Heart right ventricle (tissue), 16 donors: ENCODE measurements at places on chromosomes 13 and 19. TPM values are rescaled to one million over a fixed set of nuclear protein-coding genes. Genes with fewer than 3 reads are reported as not detected.

DNA sequence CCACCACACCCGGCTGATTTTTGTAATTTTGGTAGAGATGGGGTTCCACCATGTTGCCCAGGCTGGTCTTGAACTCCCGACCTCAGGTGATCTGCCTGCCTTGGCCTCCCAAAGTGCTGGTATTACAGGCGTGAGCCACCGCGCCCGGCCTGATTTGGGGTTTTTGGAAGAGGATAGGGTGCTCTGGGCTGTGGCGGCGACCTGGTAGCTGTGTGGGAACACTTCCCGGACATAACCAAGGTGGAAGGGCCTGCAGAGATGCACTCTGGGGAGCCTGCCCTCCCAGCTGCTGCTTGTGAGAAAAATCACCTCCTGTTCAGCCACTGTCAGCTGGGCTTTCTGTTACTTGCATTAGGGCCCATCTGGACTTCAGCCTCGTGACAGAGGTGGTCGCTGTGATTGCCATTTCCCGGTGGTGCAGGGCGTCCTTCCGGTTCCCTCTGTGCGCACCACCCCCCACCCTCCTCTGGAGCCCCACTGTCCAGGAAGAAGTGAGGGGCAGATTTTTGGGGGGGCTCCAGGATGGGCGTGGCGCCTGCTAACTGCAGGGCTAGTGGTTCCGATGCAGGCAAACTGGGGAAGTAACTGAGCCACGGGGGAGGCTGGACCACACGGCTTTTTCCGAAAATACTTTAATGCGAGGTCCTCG, 7.5 kb downstream of the IL4I1 start:
- no peak overlapping the region for H3K27ac ChIP-seq
- no peak overlapping the region for H3K4me3 ChIP-seq
- peaks cover 36% of the 10 kb centered on the region for H3K36me3 ChIP-seq
- H3K27me3 ChIP-seq = peaks cover 8% of the 10 kb centered on the region

DNA sequence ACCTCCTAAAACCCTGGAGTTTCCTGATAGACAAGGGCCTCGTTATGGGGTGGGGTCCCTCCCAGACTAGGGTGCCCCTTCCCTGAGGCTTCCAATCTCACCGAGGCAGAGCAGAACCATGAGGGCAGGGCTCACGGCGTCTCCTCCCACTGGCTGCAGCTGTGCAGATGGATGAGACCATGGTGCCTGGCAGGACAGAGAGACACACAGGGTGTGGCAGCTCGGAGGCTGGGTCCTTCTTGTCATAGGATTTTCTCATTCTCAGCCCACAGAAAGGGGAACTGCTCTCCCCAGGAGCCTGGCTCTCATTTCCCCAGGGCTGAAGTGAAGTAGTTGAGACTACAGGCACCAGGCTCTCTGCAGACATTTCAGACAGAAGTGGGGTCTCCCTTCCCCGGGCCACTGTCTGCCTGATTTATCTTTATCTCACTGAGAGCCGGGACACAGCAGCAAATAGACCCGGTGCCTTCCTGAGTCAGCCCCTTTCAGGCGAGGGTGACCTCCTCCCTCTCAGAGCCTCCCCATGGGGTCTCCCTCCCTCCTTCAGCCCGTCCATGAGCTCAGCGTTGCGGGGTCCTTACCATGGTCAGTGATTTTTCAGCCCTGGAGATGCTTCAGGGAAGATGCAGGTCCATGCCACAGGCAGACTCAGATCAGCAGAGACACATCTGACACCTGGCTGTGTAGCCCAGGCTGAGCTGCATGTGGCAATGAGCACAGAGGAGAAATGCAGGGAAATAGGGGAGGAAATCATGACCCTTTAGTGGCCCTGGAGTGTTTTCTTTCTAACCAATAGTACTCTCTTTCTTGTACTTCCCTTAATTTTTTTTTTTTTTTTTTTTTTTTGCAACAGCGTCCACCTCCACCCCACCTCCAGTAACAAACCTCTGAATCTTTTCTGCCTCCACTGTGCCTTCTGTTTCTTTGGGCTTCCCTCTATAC, at the start of gene LILRA5:
TSS of gene LILRA5 (minus strand) at position 731 of the 942 bp plus-strand sequence. CDS start at position 584, 147 bp downstream.
- peaks cover 25% of the 10 kb centered on the region for H3K27me3 ChIP-seq
- no peak within 1 kb of the TSS for H3K4me3 ChIP-seq
- H3K36me3 ChIP-seq = no peaks in the 10 kb centered on the region

Gene RFPL4A
- not detected for total RNA-seq

Gene RGS9BP
- 4.7 TPM for total RNA-seq

GRCh38 chr19:46487802-46488445, 7.7 kb downstream of the PNMA8B start:
- H3K4me3 ChIP-seq = peak overlapping the region; percentile 30
- no peak overlapping the region for H3K27ac ChIP-seq
- no peaks in the 10 kb centered on the region for H3K36me3 ChIP-seq
- peak; percentile 82 for DNase-seq
- peaks cover 61% of the 10 kb centered on the region for H3K27me3 ChIP-seq
- H3K4me1 ChIP-seq = peaks cover 9% of the 10 kb centered on the region

Gene MYO16
- total RNA-seq = 1.2 TPM

GRCh38 chr19:31541396-31541795, 192.2 kb upstream of the TSHZ3 start:
- no peaks in the 10 kb centered on the region for H3K4me1 ChIP-seq
- no peak for DNase-seq
- H3K27ac ChIP-seq = no peak overlapping the region

Gene TBXA2R
- 3.9 TPM for total RNA-seq

Gene KASH5
- not detected for total RNA-seq

Gene CEACAM16
- not detected for total RNA-seq

DNA sequence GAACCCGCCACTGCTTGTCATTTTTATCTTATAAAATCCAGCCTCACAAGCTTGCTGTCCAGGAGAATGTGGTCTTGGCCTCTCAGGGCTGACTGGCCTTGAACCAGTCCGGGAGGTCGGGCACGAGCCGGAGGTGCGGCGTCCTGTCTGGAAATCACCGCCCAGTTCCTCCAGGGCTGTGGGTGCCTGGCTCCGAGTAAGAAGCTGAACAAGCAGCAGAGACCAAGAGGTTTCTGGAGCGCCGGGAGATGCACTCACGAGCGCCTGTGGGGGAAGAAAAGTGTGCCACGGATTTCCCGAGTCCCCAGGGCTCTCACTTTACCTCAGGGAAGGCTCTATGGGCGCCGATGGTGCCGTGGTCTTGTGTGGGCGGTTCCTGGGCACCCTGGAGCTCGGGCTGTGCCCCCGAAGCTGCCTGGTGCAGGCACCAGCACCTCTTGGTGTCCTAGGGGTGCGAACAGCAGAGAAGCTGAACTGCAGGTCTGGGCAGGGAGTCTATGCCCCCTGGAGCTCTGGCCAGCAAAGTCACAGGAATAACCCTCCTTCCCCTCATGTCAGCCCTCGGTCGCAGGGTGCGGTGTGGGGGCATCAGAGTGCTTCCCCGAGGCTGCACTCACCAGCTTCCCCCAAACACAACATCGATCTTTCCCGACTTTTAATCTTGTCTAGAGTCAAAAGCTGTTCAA, 50.0 kb downstream of the GAS6 start:
- no peak for DNase-seq
- no peak overlapping the region for H3K4me3 ChIP-seq
- H3K36me3 ChIP-seq = no peaks in the 10 kb centered on the region
- H3K27ac ChIP-seq = no peak overlapping the region

- peak overlapping the region; percentile 90 for H3K27ac ChIP-seq
- peak overlapping the region; percentile 16 for H3K4me3 ChIP-seq
- no peaks in the 10 kb centered on the region for H3K27me3 ChIP-seq
- no peak for DNase-seq
Measured at GRCh38 chr19:10333758-10334587, 644 bp upstream of the RAVER1 start.

Gene COL4A1
- 342 TPM for total RNA-seq

- H3K4me3 ChIP-seq = no peak overlapping the region
- H3K4me1 ChIP-seq = peaks cover 3% of the 10 kb centered on the region
- DNase-seq = no peak
- H3K27ac ChIP-seq = no peak overlapping the region
Measured at GRCh38 chr13:44812818-44813217, 176.5 kb downstream of the NUFIP1 start.

Gene NTN5
- total RNA-seq = 0.39 TPM

GRCh38 chr19:44212866-44213346, 574 bp downstream of the ZNF227 start:
- H3K27ac ChIP-seq = peak overlapping the region; percentile 85
- peak overlapping the region; percentile 82 for H3K4me3 ChIP-seq
- DNase-seq = no peak
- no peaks in the 10 kb centered on the region for H3K36me3 ChIP-seq

DNA sequence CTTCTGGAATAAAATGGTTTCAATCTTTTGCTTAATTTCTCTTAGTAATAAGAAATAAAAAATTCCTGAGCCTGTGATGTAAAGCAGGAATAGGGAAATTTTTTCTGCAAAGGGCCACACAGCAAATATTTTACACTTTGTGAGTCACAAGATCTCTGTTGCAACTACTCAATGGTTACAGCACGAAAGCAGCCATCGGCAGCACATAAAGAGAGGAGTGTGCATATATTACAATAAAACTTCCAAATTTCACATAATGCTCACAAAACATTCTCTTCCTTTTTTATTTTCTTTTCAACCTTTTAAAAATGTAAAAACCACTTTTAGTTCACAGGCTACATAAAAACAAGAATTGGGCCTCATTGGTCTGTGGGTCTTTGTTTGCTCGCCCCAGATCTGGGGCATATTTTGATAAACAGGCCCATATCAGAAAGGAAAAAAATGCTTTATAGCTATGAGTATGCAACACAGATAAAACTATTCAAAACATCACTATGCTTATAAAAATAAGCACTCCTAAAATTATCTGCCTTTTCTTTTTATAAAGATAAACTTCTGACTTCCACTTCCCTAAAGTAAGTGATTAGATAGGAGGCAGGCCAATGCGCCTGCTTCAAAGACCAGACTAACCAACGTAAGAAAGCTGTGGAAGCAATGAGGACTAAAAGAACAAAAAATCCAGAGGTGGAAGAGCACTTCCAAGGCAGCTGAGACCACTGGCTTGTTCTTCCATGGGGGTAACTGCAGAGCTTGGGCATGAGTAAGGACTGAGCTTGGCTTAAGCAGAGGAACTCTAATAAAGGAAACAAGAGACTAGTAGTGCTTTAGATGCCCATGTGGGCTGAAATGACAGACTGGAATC, 26.5 kb downstream of the MYCBP2 start:
- no peak overlapping the region for H3K27ac ChIP-seq
- no peak overlapping the region for H3K4me3 ChIP-seq
- H3K36me3 ChIP-seq = no peaks in the 10 kb centered on the region
- H3K4me1 ChIP-seq = no peaks in the 10 kb centered on the region
- no peaks in the 10 kb centered on the region for H3K27me3 ChIP-seq

Gene TPT1
- 3,297 TPM for total RNA-seq

Gene FCGBP
- 0.68 TPM for total RNA-seq

DNA sequence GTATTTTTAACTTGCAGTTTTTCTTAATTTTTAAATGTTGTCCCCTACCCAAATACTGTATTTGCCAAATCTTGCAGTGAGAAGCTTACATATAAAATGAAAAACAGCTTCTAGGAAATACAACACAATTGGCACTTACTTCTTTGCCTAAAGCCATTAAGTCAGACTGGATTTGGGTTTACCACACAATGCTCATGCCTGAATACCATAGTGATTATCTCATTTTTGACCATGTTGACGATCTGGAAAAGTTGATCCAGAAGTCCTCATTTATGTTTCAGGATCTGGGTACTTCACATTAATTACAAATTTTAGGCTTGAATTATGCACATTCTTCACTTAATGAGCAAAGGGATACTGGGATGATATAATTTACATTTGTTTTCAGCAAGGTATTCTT, 2.4 kb downstream of the RNF6 start:
- H3K36me3 ChIP-seq = peaks cover 52% of the 10 kb centered on the region
- no peaks in the 10 kb centered on the region for H3K27me3 ChIP-seq

GRCh38 chr19:23917856-23918255, 3.2 kb downstream of the ZNF726 start:
- no peak overlapping the region for H3K27ac ChIP-seq
- H3K36me3 ChIP-seq = peaks cover 12% of the 10 kb centered on the region
- DNase-seq = no peak
- H3K4me1 ChIP-seq = no peaks in the 10 kb centered on the region
- no peaks in the 10 kb centered on the region for H3K27me3 ChIP-seq
- no peak overlapping the region for H3K4me3 ChIP-seq

GRCh38 chr13:73138276-73138637, 79.5 kb downstream of the KLF5 start:
- peaks cover 8% of the 10 kb centered on the region for H3K4me1 ChIP-seq
- no peak overlapping the region for H3K4me3 ChIP-seq
- H3K27ac ChIP-seq = no peak overlapping the region

GRCh38 chr13:42417626-42418025, 145.7 kb downstream of the AKAP11 start:
- no peak overlapping the region for H3K27ac ChIP-seq
- no peak for DNase-seq
- no peaks in the 10 kb centered on the region for H3K27me3 ChIP-seq

- DNase-seq = no peak
- no peak overlapping the region for H3K4me3 ChIP-seq
- H3K36me3 ChIP-seq = no peaks in the 10 kb centered on the region
- H3K4me1 ChIP-seq = no peaks in the 10 kb centered on the region
- no peak overlapping the region for H3K27ac ChIP-seq
Measured at GRCh38 chr19:54928299-54928698, 19.0 kb downstream of the NLRP7 start.

DNA sequence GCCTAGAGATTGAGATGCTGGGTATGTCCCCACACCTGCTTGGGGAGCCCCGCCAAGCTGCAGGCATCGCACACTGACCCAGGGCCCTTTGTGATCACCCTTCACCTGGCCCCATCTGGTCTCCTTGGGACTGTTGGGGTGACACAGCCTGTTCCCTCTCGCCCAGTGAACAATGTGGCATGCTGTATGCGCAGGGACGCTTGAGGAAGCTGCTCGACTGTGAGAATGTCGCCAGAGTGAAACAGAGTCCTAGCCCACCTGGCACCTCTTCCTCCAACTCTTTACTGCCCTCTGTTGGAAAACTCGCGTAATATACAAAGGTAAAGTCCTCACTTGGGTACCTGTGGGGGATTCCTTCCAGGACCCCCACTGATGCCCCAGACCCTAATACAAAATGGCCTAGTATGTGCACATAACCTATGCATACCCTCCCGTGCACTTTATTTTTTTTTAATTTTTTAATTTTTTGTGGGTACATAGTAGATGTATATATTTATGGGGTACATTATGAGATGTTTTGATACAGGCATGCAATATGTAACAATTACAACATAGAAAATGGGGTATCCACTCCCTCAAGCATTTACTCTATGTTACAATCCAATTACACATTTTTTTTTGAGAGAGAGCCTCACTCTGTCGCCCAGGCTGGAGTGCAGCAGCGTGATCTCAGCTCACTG, 9.0 kb downstream of the BLOC1S3 start:
- H3K4me3 ChIP-seq = no peak overlapping the region
- no peaks in the 10 kb centered on the region for H3K27me3 ChIP-seq
- H3K27ac ChIP-seq = no peak overlapping the region
- H3K4me1 ChIP-seq = no peaks in the 10 kb centered on the region
- no peak for DNase-seq
- no peaks in the 10 kb centered on the region for H3K36me3 ChIP-seq

Gene ZNF837
- total RNA-seq = 0.81 TPM
